ENCODE measurements at places on chromosomes 7 and 10. TPM values are rescaled to one million over a fixed set of nuclear protein-coding genes. Genes with fewer than 3 reads are reported as not detected.

The AKR1C8 gene
- total RNA-seq, result not detected

The RADIL gene
- 8.8 TPM for total RNA-seq

The ENTPD7 gene
- total RNA-seq, result 19.0 TPM

The CALY gene
- total RNA-seq, result not detected

The PVRIG gene
- not detected for total RNA-seq

The MDH2 gene
- 86.8 TPM for total RNA-seq

The MYH16 gene
- not detected for total RNA-seq

The STK31 gene
- total RNA-seq, result not detected

The WNT16 gene
- not detected for total RNA-seq

The HOXA4 gene
- not detected for total RNA-seq

The RBM33 gene
- total RNA-seq, result 9.2 TPM

The AKR1C3 gene
- total RNA-seq, result 82.9 TPM

The STEAP4 gene
- 2.0 TPM for total RNA-seq

The ASL gene
- total RNA-seq, result 74.2 TPM

The MYPN gene
- total RNA-seq, result not detected

The CYCS gene
- total RNA-seq, result 35.2 TPM

The PPIA gene
- total RNA-seq, result 3,534 TPM

The PCGF6 gene
- total RNA-seq, result 7.9 TPM

The AHR gene
- 245 TPM for total RNA-seq

The IGF2BP3 gene
- total RNA-seq, result 45.5 TPM

The C10orf143 gene
- not detected for total RNA-seq

The SPDYE2B gene
- not detected for total RNA-seq

The ACTR3C gene
- total RNA-seq, result not detected

The LGI1 gene
- not detected for total RNA-seq

The C10orf71 gene
- total RNA-seq, result not detected

The CYP3A5 gene
- total RNA-seq, result not detected

The SGCE gene
- total RNA-seq, result 150 TPM

The SFR1 gene
- 7.1 TPM for total RNA-seq

The TEX36 gene
- total RNA-seq, result not detected

The LFNG gene
- total RNA-seq, result 4.5 TPM

The PRRT4 gene
- total RNA-seq, result 1.8 TPM

The ITGA8 gene
- total RNA-seq, result 10.1 TPM

The CABCOCO1 gene
- not detected for total RNA-seq

The GARIN1A gene
- total RNA-seq, result under 0.01 TPM

The ADCY1 gene
- total RNA-seq, result 0.49 TPM

The SPDYE9 gene
- not detected for total RNA-seq

The PTN gene
- total RNA-seq, result 1.6 TPM

The HOXA7 gene
- total RNA-seq, result not detected

The ARPC1B gene
- total RNA-seq, result 262 TPM

The C10orf105 gene
- total RNA-seq, result not detected

The GDF10 gene
- not detected for total RNA-seq

The NUTM2E gene
- not detected for total RNA-seq

The TUBAL3 gene
- not detected for total RNA-seq

The ENTPD1 gene
- total RNA-seq, result 6.5 TPM

The PARD3 gene
- total RNA-seq, result 22.9 TPM

The LOXL4 gene
- 9.1 TPM for total RNA-seq

The LSM5 gene
- 12.8 TPM for total RNA-seq

The COL13A1 gene
- 27.9 TPM for total RNA-seq

The TFAM gene
- 10.3 TPM for total RNA-seq

The UNC5B gene
- 54.9 TPM for total RNA-seq

The PLXNA4 gene
- 9.2 TPM for total RNA-seq

The ZDHHC4 gene
- 43.7 TPM for total RNA-seq

The CC2D2B gene
- not detected for total RNA-seq

The ANKRD30A gene
- not detected for total RNA-seq

The DLX6 gene
- total RNA-seq, result not detected

The OR2A12 gene
- total RNA-seq, result not detected

The MYL7 gene
- not detected for total RNA-seq

The MSS51 gene
- total RNA-seq, result 1.3 TPM

Measured in cardiac atrium fibroblast (primary cell).